ENCODE measurements at places on chromosomes 4 and X. TPM values are rescaled to one million over a fixed set of nuclear protein-coding genes. Genes with fewer than 3 reads are reported as not detected.
A peak's percentile ranks its signal among the peaks of the same experiment; 100 is the strongest.

DNA sequence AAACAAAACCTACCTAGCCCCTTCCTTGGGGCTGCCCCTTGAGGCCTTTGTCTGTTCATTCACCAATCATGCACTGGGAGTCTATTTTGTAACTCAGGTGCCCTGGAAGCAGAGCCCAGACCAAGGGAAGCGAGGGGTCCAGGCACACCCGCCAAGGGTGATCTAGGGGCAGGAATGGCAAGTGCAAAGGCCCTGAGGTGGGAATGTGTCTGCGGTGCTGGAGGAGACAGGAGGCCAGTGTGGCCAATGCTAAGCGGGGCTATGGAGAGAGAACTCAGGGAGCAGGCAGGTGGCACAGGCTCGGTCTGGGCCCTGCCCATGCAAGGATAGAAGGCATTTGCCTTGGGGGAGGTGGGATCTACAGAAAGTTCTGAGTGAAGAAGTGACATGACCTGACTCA is 3.5 kb upstream of the SH3BP2 start:
- DNase-seq: no peak
- peaks cover 4% of the 10 kb centered on the region for H3K36me3 ChIP-seq
- H3K4me1 ChIP-seq: peaks cover 43% of the 10 kb centered on the region
- no peaks in the 10 kb centered on the region for H3K27me3 ChIP-seq

- no peak for DNase-seq
- H3K27me3 ChIP-seq: no peaks in the 10 kb centered on the region
Measured at GRCh38 chr4:59759082-59759825, 1440.9 kb upstream of the ADGRL3 start.

GRCh38 chrX:18422325-18422724 is 3.1 kb upstream of the CDKL5 start:
- H3K4me3 ChIP-seq: no peak overlapping the region
- H3K27me3 ChIP-seq: no peaks in the 10 kb centered on the region
- H3K27ac ChIP-seq: no peak overlapping the region
- no peaks in the 10 kb centered on the region for H3K36me3 ChIP-seq
- DNase-seq: no peak

The DDIT4L gene
- not detected for total RNA-seq

DNA sequence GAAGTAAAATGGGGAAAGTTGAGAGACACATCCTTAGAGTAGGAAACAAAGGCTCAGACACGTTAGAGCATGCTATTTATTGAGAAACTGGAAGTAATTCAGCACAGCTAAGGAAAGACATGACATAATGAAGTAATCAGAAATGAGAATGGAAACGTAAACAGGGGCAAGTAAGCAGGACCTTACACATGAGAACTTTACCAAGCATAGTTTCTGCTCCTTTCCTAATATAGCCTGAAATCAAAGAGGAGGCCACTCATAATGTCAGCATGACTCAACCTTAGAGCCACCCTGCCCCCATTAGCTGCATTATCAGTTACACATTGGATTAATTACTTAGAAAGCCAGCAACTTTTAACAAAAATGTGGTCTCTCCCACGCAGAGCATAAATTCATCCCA is 558.3 kb upstream of the GRIA3 start:
- no peak overlapping the region for H3K4me3 ChIP-seq
- no peaks in the 10 kb centered on the region for H3K4me1 ChIP-seq
- no peaks in the 10 kb centered on the region for H3K27me3 ChIP-seq
- no peak overlapping the region for H3K27ac ChIP-seq

DNA sequence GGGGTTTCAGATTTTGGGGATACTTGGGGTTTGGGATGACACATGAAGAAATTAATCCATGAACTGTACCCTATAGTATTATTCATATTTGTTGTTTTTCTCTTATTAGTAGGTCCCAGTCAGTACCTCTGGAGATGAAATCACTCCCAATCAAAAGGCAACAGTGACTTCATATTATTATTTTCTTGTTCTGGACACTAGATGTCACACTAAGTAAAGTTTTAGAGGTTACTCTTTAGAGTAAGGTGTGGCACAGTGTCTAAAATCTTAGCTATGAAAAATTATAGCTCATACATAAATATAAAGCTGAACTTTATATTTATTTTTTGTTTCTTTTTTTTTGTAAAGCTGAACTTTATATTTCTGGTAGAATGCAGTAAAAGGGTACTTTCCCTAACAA is 35.1 kb downstream of the FAM114A1 start:
- H3K36me3 ChIP-seq: no peaks in the 10 kb centered on the region
- H3K27ac ChIP-seq: no peak overlapping the region

DNA sequence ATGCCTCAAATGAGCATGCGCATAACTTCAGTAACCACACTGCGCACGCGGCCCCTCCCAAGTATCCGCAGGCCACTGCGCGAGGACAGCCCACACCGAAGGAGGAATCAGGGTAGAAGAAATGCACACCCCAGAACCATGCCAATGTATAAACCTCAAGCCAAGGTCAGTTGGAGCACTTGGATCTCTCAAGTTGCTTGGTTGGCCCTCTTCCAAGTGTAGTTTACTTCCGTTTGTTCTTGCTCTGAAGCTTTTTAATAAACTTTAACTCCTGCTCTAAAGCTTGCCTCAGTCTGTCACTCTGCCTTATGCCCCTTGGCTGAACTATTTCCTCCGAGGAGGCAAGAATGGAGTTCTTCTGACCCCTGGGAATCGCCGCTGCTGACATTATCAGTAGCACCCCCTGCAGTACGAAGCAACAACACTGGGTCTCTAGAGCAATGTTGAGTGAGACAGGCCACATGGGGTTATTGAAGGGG is 22.0 kb upstream of the SPINK2 start:
- H3K4me1 ChIP-seq: no peaks in the 10 kb centered on the region
- no peaks in the 10 kb centered on the region for H3K36me3 ChIP-seq
- H3K27ac ChIP-seq: no peak overlapping the region
- no peak for DNase-seq
- H3K27me3 ChIP-seq: no peaks in the 10 kb centered on the region

DNA sequence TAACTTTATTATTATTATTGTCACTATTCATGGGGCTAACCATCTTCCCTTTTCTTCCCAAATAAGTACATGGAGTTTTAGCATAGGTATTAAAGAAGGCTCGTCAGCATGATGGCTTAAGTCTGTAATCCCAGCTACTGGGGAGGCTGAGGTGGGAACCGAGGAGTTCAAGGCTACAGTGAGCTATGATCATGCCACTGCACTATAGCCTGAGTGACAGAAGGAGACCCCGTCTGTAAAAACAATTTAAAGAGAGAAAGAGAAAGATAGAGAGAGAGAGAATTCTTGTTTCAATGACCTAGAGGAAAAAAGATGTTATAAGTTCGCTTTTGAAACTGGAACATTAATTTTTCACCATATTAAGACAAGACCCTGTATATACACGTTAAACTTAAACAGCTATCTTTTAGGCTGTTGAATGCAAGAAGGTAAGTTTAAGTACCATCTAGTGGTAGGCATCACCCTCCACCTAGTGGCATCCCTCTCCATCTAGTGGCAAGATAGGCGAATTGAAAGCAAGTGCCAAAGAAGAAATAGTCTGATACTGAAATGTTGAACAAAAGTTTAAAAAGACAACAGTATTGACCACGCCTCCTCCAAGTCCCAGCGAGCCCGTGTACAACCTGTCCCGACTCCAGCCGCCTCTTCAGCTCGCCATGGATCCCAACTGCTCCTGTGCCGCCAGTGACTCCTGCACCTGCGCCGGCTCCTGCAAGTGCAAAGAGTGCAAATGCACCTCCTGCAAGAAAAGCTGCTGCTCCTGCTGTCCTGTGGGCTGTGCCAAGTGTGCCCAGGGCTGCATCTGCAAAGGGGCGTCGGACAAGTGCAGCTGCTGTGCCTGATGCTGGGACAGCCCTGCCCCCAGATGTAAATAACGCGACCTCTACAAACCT is 26.0 kb upstream of the YTHDC1 start:
- H3K4me1 ChIP-seq: peaks cover 8% of the 10 kb centered on the region
- H3K27me3 ChIP-seq: no peaks in the 10 kb centered on the region
- no peak overlapping the region for H3K27ac ChIP-seq
- no peaks in the 10 kb centered on the region for H3K36me3 ChIP-seq
- peak overlapping the region; percentile 80 for H3K4me3 ChIP-seq
